Activated CD4-positive, alpha-beta memory T cell treated with anti-CD3 and anti-CD28 coated beads, Interleukin-2, amount 10 ng/mL, durations not matched to agents 7 days and 5 days (primary cell): ENCODE measurements at places on chromosomes 4 and X. TPM values are rescaled to one million over a fixed set of nuclear protein-coding genes. Genes with fewer than 3 reads are reported as not detected.

The MMRN1 gene
- total RNA-seq: 1.2 TPM

GRCh38 chr4:1137850-1138249 is 24.5 kb upstream of the RNF212 start:
- no peak for DNase-seq

DNA sequence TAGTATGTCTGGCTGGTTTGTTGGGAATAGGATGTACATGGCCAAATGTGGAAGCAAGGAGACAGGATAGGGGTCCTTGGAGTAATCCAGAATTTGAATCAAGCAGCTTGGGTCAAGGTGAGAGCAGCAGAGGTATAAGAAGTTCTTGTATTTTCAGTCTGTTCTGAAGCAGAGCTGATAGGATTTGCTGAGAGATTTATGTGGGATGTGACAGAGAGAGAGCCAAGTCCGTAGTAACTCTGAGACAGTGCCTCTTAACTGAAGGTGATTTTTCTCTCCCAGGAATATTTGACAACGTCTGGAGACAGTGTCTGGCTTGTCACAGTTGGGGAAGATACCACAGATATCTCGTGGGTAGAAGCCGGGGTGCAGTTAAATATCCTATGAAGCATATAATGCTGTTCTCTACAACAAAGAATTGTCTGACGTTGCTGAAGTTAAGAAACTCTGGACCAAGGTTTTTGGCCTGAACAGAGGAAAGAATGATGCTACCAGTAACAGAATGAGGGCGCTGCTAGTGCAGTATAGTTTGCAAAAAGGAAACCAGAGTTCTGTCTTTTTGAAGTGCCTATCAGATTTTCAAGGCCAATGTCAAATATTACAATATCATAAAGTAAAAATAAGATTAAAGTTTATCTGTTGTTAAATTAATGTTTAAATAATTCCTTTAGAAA is 184.0 kb downstream of the ARHGAP24 start:
- DNase-seq: no peak

DNA sequence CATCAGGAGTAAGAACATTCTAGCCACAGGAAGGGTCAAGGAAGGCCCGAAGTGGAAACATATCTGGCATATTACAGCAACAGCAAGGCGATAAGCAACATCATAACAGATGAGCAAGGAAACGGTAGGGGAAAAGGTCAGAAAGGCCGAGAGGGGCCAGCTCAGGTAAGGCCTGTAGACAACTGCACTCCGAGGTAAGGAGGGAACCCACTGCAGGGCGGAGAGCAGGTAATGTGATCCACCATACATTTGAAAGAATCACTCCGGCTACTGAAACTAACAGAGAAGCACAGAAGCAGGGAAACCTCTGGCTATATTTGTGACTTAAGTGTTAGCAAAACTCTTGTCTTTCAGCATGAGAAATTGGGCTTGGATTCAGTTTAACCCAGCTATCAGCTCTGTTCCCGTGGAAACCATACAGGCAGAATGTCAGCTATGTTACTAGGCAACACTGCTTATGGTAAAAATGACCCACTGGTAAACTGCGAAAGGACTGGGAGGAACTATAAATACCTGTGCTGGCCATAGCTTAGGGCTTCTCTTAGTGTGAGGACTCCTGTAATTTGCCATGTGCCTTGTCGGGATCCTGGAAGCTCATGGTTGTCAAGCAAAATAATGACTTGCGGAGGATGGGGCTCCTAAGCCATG is 31.0 kb downstream of the FRYL start:
- no peak for DNase-seq

The ATP6AP1 gene
- 53.2 TPM for total RNA-seq

The MTMR8 gene
- 5.7 TPM for total RNA-seq

DNA sequence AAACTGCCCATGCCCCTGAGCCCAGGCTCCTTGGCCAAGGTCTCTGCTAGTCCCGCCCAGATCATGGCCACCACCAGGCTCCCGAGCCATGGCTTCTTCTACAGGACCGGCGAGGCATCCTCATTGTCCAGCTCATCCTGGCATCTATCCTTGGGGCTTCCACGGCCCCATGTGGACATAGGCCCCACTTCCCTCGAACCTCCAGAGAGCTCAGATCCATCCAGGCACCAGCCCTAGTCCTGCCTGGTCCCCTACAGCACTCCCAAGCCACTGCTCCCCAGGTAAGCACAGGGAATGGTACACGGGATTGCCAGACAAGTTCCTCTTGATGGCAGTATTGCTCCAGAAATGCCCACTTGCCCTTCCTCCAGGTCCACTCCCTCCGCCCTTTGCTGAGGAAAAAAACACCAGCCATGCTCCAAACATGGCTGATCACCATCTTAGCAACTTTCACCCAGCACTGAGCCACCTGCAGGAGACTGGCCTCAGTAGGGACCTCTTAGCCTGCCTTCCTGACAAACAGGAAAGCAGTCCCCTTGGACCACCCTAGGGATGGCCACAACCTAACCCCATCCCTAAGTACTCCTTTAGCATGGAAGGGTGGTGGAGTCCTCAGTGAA is 272.1 kb upstream of the AGTR2 start:
- no peak for DNase-seq

DNA sequence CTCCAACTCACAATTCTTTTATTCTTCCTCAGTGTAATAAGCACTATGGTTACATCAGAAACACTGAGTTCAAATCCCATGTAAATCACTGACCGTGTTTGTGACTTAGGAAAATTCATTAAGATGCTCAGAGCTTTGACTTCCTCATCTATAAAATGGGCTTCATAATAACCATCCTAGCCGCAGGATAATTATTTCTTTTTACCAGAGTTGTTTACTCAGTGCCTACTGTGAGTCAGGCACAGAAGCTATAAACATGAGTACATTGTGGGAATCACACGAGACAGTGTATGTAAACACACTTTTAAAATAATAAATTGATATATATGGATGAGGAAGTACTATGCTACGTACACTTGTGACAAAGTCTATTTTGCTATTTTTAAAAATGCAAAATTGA is 296.3 kb upstream of the TENM3 start:
- no peak for DNase-seq

The ODAPH gene
- total RNA-seq: 3.5 TPM

GRCh38 chrX:10109695-10110094 is 47.1 kb upstream of the CLCN4 start:
- no peak for DNase-seq

- DNase-seq: no peak
Observed at GRCh38 chrX:48918301-48918642, 552 bp downstream of the PIM2 start.

DNA sequence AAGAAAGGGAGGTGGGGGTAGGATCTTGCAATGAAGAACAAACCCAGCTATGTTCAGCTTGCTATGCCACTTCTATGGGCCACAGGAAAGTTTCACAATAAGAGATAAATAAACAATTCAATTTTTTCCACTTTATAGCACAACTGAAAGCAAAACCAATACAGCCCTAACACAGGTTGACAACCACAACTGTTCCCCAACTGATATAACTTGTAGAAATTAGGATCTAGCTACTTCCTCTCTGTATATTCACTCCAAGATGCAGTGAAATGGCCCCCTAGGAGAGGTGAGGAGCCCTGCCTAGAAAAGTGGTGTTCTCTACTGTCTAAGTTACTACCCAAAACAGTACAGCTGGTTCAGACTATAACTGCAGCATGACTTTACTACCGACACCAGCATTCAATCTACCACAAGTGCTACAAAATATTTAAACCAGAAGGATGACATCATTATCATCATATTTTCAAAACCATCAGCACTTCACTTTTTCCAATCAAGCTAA is 77.0 kb downstream of the FBXW7 start:
- no peak for DNase-seq

GRCh38 chr4:139848028-139848427 is 182.4 kb downstream of the MGST2 start:
- no peak for DNase-seq
